ENCODE measurements at places on chromosomes 6 and 20.

DNA sequence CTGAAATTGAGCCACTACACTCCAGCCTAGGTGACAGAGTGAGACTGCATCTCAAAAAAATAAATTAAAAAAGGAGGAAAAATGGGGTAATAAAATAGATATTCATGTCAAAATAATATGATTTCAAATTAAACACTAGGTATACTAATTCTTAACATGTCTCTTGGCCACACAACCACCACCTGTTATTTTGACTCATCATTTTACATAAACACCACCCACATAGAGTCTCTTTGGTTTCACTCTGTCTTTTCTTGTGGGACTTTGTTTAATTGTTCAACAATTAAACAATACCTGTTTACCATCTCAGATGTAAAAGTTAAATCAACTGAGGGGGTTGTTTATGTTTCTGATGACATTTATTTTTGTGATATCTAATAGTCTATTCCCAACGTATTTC lies 476.8 kb upstream of the ADGRB3 start:
- no peak for DNase-seq

- DNase-seq = no peak
These were observed 191.1 kb downstream of the SAMD5 start for GRCh38 chr6:147699637-147700036.

GRCh38 chr20:35523298-35523888 lies 6.1 kb downstream of the C20orf173 start:
- no peak for DNase-seq

DNA sequence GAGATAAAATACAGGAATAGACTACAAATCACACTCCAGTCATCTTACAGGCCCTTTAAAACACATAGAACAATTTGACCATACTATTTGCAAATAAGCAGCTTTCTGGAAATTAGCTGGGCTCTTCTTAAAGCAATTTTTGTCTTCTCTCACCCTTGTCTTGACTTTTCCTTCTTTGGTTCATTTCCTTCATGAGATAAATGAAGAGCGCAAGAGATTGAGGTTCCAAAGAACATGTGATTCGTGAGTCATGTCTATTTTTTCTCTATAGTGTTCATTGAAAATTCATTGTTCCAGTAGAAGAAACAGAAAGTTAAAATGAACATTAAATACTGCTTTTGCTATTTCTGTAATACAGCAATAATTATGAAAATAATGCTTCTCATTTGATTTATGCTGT lies 33.9 kb downstream of the PRDM1 start:
- DNase-seq = no peak

DNA sequence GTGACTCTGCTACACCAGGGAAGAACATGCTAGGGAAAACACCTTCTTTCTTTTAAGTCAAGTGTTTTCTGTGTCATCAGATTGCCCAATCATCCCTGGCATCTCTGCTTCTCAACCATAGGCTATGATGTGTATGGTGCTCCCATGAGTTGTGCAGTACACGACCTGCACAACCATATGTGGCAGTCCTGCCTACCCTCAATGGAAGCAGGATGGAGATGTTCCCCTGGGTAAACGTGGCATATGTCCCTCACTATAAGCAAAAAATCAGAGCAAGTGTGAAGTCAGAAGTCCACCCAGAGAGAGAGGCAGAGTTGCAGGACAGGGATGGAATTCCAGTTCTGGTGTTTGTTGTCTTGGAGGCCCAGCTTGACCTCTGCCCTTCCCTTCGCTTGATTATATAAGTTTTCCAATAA lies 10.3 kb upstream of the SNHG17 start:
- no peak for DNase-seq
